ENCODE measurements at places on chromosomes 3 and 15.
A peak's percentile ranks its signal among the peaks of the same experiment; 100 is the strongest.

GRCh38 chr3:132659000-132659364, 627 bp downstream of the ACAD11 start:
- DNase-seq: no peak

- no peak for DNase-seq
These were observed 718.2 kb downstream of the SI start for GRCh38 chr3:164360078-164360578.

DNA sequence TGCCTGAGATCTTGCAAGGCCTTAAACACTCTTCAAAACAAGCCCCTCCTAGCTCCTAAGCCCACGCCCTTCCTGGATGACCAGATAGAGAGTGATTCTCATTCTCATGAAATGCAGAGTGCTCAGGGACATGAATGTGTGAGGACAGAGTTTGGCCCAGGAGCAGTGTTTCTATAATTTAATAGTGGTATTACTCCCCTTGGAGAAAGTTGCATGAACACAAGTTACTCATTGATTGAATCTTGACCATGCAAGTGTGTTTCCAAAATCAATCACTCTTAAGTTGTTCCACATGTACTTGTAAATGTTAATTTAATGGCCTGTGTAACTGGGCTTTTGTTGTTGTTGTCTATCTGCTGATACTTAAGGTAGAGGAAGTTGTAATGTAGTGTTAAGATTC, 181.6 kb downstream of the ADAMTSL3 start:
- no peak for DNase-seq

- no peak for DNase-seq
These were observed 66.8 kb upstream of the XXYLT1 start for GRCh38 chr3:195337747-195338146.

DNA sequence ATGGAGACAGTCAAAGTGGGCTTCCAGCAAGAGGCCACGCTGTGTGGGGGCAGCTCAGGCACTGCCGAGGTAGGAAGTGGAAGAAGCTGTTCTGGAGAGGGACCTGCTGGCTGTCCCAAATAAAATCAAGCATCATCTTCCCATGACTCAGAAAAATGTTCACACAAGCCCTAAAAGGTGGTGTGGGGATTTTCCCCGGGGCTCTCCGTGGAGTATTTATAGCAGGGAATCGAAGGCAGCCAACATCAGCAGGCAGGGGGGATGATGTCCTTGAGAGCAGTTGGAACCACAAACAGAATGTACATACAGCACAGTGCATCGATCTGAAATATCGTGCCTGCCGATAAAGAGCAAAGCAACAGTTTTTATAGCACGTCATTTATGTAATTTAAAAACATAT, 27.6 kb downstream of the PRR23E start:
- DNase-seq: no peak

GRCh38 chr15:101178931-101179330, 72.9 kb downstream of the CHSY1 start:
- no peak for DNase-seq

DNA sequence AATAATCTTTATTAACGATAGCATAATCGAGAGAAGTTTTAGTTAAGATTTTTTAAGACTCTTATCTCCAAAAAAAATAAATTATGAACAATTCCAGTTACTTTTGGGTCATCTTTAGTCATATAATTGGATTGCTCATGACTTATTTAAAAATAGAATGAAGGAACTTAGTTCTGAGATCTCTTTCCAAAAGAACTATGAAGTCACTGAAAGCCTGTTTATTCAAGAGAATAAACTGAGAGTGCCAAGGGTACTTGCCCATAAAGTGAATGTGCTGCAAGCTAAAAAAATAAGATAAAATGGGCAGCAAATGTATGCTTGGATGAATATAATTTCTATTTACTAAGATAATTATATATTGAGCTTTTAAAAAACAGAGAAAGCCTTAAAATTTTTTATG, 176.5 kb upstream of the PLSCR5 start:
- DNase-seq: no peak

DNA sequence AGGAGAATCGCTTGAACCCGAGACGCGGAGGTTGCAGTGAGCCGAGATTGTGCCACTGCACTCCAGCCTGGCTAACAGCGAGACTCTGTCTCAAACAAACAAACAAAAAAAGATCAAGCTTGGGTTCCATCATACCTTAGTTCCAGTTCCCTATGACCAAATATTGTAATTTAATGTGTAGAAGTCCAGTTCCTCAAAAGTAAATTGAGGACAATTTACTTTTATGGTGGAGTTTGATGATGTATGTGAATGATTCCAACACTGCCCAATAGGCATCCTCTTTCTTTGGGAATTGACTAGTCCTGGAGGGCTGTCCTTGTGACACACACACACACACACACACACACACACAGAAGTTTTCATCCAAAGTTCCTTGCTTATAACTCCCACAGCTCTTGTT, 2.8 kb upstream of the PKM start:
- DNase-seq: no peak

- no peak for DNase-seq
These were observed 23.5 kb upstream of the TSC22D2 start for GRCh38 chr3:150384296-150385212.

DNA sequence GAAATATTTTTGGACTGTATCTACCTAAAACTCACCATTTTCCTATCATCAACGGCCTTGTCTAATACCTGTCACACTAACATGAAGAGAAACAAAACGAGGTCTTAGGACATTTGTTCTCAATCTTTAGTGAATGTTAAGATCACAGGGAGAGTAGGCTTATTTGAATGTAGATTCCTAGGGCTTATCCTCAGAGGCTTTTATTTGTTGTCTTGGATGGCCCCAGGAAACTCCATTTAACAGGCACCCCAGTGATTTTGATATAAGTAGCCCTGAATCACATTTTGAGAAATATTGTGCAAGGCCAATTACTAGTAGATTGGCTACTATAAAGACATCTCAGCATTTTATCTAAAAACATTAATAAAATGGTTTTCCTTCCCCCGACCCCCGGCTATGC, 367.4 kb downstream of the GAP43 start:
- no peak for DNase-seq

DNA sequence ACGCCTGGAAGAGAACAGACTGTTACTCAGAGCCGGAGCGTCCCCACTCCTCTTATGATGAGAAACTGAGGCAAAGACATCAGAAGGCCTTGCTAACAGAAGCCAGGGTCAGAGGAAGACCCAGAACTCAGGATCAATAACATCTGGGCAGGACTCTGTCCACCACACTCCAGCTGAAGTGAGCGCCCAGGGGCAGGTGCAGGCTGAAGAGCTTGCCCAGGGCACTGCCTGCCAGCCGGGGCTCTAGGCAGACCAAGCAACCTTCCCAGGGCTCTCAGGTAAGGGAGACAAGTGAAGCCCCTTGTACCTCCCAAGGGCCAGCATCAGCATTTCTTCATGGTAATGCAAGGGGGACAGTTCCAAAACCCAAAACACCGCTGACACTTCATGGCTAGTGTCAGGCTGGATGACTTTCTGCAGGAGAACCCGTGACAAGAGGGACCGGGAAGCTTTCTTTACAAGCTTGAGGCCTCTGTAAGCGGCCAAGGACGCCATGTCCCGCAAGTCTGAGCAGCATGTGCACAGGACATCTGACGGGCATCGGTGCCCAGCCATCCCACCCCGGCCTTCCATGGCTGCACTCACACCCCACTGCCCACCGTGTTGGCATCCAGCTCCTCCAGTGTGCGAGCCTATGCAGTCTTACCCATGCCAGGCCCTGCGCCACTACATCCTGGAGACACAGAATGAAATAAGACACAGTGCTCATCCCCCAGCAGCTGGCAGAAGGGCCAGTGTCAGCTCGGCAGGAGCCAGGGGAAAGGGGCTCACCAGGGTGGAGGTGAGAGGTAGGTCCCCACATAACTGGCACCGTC, 14.1 kb downstream of the XXYLT1 start:
- DNase-seq: no peak

GRCh38 chr3:51340989-51341636, 44.0 kb upstream of the MANF start:
- DNase-seq: no peak

DNA sequence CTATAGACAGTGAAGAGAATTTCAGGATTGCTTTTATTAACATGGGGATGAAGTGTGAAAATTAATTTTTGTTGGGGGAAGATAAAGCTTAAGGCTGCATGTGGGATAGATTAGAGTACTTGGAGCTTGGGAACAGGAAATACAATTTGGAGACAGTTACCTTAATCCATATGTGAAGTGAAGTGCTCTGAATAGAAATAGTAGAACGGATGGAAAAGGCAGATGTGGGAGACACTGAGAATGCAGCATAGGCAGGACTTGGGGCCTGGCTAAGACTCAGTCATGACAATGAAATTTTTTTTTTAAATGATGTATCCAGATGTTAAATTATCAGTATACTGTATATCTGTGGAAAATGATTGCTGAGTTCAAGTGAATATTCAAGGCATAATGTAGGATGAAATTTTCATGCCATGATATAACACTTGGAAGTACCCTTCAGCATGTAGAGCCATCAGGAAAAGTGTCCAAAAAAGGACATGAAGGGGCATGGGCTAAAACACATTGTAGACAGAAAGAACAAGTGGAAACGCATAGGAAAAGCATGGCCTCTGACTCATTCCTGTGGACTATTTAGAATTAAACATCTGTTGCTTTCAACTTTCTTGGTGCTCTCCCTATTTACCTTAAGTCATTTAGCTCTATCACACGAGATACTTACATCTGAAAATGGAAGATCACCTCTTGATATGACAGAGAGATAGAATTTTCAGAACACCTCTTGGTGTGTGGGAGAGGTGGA, 134.8 kb downstream of the RBMS3 start:
- no peak for DNase-seq

- no peak for DNase-seq
These were observed 8.6 kb downstream of the GLT8D1 start for GRCh38 chr3:52696830-52697631.

DNA sequence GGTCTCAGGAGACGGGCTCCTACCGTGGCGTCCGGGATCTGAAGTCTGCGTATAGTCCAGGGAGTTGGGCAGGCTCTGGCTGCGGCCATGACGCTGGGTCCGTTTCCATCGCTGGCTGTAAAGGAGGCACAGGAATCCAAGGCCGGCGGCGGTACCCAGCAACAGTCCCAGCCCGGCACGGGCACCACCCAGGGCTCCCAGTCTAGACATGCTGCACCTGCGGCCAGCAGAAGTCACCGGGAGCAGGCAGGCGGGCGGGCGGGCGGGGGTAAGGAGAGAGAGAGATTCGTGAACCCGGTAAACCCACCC, 526 bp downstream of the RMDN3 start:
- no peak for DNase-seq

- peak; percentile 8 for DNase-seq
These were observed 121.2 kb downstream of the TLE3 start for GRCh38 chr15:69976366-69976994.

DNA sequence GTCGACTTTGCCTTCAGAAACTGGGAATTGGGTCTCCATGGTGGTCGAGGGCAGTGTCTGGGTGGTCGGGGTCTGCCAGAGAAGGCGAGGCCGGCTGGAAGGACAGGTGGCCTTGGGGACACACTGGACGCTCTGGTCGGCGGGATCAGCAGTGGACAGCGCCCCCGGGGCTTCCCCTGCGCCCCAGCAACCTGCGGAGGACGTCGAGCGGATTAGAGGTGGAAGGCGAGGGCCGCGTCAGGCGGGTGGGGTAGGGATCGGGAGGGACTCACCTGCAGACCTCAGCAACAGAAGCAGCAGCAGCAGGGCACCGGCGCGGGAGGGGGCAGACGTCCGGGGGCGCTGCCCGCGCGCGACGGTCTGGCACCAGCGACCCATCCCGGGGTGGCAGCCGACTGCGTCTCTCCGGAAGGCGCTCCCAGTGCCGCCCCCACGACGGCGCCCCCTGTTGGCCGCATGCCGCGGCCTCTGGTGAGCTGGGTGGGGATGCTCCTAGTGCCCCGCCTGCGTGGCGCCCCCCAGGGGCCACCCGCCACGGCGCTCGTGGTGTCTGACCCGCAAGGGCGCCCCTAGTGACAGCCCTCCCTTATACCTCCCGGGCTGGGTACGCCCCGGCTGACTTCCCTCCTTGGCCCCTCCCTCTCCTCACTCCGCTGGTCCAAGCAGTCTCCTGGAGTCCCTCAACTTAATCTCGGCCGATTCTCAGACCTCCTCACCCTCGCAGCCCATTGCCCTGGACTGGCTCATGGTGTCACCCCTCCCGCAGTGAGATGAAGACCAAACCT, at the start of gene PRSS50:
PRSS50 (minus strand) TSS at position 423 of the 785 bp plus-strand sequence; CDS start at position 378, 45 bp downstream.
- no peak for DNase-seq

DNA sequence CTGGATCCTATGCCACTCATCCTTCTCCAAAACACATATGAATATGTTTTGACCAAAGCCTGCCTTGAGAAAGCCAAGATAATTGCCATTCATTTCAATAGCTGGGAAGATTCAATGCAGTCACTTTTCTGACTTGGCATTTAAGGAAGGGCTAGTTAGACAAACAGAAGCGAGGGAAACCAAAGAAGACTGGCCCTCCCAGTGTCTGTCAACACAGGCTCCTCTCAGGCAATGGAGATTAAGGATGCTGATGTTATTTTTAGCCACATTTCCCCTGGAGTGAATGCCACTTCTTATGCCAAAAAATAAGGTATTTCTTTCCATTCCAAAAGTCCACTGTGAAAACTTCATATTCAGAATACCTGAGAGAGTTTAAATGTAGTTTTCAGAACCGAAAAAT, 101.7 kb downstream of the P3H2 start:
- DNase-seq: no peak

DNA sequence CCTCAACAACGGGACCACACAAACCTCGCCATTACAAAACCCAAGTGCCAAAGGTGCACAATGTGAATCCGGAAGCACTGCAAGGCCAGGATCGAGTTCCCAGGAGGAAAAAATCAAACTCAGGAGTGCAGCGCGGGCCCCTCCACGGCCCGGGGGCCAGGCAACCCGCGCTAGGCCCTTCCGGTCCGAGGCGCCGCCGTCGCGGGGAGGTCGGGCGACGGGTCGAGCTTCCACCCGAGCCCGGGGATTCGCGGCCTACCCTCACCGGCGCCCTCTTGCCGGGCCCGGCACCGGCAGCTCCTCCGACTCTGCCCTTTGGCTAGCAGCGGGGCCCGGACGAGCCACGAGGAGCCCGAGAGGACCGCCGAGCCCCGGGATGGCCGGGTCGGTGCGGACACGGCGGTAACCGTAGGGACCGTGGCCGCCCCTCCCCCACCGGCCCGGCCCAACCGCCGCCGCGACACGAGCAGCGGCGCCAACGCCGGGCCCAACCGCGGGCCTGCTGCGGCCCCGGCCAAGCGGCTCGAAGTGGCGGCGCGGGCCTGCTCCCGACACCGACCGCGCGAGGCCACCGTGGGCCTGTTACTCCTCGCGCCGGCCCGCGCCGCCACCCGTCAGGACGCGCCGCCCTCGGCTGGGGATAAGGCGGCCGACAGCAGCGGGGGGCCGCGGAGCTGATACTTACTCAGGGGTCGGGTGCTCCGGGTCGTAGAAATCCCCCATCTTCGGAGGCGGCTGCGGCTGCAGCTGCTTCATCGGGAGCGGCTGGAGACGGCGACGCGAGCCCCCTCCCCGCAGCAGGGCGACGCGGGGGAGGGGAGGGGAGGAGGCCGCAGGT, 525 bp downstream of the SETD2 start:
- DNase-seq: peak; percentile 31

GRCh38 chr15:78092261-78093041, at the start of gene SH2D7:
Gene SH2D7 (plus strand): TSS chr15:78092561. CDS start chr15:78092585, 24 bp downstream.
- no peak for DNase-seq

DNA sequence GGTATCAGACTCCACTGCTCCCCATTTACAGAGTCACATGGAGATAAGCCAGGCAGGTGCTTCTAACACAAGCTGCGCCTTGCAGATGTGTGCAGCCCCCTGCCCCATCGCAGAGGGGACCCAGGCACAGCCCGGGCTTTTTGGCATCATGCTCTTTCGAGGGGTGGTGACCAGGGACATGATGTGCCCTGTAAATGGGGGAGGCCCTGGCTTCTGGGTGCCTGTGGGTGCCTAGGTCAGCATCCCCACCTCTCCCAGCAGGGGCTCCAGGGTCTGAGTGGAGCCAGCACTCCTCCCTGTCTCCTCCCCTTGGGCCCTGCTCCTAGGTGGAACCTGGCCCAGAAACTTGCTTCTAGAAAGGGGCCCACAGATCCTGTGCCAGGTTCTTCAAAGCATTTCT, 15.2 kb downstream of the TRPM1 start:
- no peak for DNase-seq
